T47D (cell line): ENCODE measurements at places on chromosomes 13 and 19.

DNA sequence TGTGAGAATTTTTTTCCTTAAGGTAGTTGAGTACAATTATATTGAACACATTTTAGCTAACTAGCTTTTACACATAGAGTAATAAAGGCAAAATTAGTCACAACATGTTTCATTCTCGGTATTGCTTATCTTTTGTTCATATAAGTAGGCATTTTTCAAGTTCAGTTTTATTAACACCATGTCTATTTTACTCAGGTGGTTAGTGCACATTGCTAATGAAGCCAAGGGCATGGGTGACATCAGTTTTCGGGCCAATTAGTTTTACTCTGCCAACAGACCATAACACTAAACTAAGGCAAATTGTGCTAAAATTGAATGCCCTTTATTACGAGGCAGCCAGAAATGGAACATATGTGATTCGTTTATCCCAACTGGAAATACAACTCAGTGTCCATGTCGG is 19.6 kb upstream of the PCDH17 start:
- no peak for DNase-seq

- no peak for DNase-seq
These were observed 31.2 kb downstream of the RCBTB2 start for GRCh38 chr13:48501705-48502104.

DNA sequence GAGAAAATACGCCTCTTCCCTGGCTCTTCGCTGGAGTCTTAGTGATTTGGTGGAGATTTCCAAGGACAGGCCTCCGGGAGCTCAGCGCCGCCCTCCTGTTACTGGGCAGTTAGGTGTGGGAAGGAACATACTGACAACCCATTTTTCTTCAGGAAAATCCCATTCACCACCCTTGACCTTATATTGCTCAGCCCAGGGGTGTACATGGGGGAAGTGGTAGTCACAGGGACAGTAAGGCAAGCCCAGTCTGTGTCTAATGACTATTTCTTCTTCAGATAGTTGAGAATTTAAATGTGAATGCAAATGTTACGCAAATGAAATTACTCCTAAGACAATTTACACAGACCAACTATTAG is 119.4 kb downstream of the UQCRFS1 start:
- no peak for DNase-seq

GRCh38 chr19:32201211-32201610 is 144.2 kb upstream of the ZNF507 start:
- DNase-seq = no peak

- no peak for DNase-seq
These were observed 804.7 kb upstream of the SLITRK1 start for GRCh38 chr13:84686973-84687372.
